ENCODE measurements at places on chromosomes 12 and 14.

- no peak for DNase-seq
Measured at GRCh38 chr12:12616512-12617310, 5.0 kb downstream of the CREBL2 start.

- no peak for DNase-seq
Measured at GRCh38 chr14:78593949-78594348, 423.8 kb downstream of the NRXN3 start.

GRCh38 chr14:80419769-80420168, 208.5 kb upstream of the DIO2 start:
- no peak for DNase-seq

DNA sequence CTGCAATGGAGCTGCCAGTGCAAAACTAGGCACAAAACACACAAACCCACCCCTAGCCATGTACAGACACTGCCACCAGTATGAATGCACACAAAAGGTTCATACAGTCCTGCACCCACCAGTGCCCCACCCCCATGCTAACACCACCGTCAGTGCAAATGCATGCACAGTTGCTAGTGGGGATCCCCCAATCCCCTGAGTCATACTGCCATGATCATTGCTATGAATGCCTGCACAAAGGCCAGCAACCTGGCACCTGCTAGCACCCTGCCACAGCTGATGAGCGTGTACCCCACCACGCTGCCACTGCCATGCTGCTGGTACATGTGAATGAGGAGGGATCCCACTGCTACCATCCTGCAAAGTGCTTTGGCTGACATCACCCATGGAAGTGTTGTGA, 23.9 kb downstream of the PZP start:
- DNase-seq = no peak

GRCh38 chr14:75252254-75252837, 26.3 kb upstream of the FOS start:
- DNase-seq = no peak

DNA sequence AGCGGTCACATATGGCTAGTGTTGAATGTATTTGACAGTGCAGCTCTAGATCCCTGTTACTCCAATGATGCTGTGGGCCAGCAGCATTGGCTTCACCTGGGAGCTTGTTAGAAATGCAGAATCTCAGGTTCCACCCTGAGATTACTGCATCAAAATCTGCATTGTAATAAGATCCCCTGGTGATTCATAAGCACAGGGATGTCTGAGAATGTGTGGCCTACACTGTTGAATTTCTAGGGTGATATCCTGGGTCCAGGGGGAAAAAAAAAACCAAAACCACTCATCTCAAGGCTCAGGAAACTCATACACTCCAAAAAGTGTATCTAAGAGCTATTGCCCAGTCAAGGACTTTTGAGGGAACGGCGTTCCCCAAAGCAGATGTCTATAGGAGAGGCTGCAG, 196.8 kb downstream of the PPM1H start:
- no peak for DNase-seq

GRCh38 chr12:30988646-30989286, 62.2 kb downstream of the TSPAN11 start:
- no peak for DNase-seq

DNA sequence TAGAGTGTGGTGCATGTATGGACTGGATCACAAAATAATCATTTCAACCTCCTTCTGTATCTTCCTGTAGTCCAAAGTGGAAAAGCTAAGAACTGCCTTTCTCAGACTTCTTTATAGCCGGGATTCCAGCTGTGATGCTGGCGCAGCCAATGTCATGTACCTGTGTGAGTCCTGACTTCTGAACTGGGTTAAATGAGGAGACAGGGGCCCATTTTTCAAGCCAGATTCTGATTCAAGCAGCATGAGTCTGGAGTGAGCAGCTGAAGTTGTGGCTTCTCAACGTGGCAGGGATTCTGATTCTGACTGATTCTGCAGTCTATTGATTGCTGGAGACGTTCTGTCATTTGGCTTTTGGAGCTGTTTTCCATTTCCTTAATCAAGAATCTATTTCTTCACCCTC, 111.2 kb downstream of the ST8SIA1 start:
- no peak for DNase-seq

DNA sequence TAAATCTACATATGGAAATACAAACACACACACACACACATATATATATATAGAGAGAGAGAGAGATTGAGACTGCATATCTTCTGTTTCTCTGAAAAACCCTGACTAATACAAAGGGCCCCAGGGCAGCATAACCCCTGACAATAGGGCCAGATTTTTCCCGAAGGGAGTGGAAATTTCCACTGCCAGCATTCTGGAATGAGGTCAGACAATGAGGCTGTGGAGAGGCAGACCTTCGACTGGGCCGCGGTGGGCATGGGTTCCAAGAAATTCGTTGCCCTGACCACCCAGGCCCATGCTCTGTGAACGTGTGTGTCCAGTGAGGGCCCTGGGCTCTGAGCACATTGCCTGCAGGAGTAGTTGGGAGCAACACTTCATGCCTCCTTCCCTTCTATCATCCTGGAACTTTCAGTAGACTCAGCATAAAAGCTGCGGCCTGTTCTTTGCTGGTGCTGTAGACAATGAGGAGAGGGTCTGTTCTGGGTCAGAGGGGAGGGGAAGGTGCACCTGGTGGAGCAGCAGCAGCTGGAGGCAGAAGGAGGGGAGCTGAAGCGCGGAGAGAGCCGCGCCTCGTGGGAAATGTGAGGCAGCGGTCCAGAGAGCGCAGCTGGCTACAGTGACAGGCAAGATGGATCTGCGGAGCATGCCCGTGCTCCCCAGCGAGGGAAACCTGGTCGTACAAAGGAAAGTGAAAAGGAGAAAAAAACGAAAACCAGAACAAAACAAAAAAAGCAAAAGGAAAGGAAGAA, 25.6 kb upstream of the CCDC60 start:
- no peak for DNase-seq

DNA sequence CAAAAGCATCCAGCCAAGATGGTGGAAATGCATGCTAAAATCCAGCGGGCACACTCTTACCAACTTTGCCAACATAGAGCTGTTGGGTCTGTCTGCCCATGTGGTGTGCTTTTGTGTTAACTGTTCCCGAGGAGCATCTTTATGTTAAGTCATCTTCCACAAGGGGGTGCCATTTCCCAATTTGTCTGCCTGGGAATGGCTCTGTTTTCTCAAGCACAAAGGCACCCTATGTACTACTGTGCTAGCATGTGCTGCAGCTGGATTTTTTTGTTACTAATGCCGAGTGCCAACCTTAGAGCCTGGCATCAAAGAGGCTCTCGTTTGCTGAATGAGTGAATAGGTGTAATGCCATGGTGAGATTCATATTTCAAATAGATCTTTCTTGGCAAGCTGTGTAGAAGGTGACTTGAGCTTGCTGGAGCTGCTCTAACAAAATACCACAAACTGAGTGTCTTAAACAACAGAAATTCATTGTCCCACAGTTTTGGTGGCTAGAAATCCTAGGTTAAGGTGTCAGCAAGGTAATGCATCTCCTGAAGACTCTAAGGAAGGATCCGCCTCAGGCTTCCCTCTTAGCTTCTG, 74.3 kb downstream of the TRHDE start:
- DNase-seq = no peak

GRCh38 chr12:131077931-131078391, 124.3 kb downstream of the ADGRD1 start:
- peak; percentile 9 for DNase-seq

DNA sequence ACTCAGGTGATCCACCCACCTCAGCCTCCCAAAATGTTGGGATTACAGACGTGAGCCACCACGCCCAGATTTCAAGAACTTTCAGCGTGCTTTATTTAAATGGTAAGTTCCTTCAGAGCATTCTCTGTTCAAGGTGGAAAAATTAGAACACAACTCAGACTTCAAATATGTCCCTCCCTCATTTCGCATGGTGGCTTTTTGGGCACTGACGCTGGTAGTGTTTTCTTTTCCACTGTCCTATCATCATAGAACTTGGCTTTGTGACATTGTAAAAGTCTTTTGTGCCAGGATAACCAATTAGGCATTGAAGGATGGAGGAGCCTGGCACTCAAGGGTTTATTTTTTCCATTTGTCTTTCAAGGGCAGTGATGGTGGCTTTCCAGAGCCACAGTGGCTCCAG, 190.8 kb downstream of the NUAK1 start:
- no peak for DNase-seq

- DNase-seq = no peak
Measured at GRCh38 chr12:119447126-119447525, 112.6 kb downstream of the CCDC60 start.

DNA sequence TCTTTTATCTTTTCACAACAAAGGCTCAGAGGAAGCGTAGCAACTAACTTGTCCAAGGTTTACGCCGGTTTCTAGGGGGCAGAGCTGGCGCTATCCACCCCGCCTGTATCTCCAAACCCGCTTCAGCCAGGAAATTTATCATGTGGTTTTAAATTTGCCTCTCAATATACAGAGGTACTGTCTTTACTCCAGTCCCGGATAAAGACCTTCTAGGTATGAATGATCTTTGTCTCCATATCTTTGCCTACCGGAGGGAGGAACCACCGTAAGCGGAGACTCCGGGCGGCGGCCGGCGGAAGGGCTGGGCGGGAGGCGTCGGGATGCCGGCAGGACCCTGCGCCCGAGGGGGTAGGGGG, 693 bp upstream of the RIMKLB start:
- DNase-seq = no peak

- DNase-seq = no peak
Measured at GRCh38 chr14:33738491-33738890, 212.4 kb downstream of the EGLN3 start.

GRCh38 chr12:89470741-89471509, 53.7 kb downstream of the GALNT4 start:
- DNase-seq = no peak

GRCh38 chr12:82898441-82898840, 211.7 kb downstream of the TMTC2 start:
- DNase-seq = no peak

DNA sequence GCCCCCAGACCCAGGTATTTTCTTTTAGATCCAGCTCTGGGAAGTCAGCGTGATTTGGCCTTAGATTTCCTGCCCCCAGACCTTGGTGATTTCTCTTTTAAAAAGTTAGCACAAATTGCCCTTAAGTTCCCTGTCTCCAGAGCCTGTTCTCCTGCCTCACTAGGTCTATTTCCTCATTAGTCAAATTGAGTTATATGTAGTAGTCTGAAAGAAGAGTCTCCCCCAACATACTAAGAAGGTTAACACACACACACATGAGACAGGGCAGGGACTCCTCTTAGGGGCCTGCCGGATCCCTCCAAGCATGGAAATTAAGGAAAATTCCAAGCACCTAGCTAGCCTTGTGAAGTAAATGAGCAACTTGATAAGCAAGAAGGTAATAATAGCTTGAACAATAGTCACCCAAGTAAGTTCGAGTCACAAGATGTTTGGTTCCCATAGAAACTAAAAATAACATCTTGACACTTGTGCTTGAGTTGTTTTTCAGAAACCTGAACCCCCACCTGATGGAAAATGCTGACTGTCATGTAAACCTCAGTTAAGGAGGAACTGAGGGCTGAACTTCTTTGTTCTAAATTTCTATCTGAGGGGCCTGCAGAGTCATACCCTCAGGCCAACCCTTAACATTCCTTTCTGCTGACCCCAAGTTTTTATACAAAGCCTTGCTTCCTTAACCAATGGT, 51.6 kb downstream of the CAND1 start:
- no peak for DNase-seq

- no peak for DNase-seq
Measured at GRCh38 chr12:46970636-46971035, 108.8 kb upstream of the PCED1B start.

DNA sequence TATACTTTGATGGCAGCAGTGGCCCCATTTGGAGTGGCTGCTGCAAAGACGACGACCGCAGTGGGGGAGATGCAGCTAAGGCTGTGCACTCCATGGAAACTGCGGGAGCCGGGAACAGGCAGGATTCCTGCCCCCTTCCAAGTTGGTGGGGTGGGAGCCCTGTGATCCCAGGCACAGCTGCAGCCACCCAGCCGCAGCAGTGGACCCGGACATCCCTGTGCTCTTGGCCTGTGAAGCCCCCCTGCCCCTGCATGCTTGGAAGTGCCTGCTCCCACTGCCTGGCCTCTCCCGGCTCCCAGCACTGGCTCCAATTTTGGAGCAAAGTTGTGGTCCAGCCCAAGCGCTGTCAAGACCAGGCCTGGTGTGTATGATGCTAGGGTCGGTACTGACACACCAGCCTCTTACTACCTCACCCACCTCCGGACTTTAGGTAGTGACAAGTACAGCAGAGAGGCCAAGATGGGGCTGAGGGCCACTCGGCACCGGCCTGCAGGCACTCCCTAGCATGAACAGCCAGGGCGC, 502.8 kb upstream of the RPL10L start:
- DNase-seq = no peak

- no peak for DNase-seq
Measured at GRCh38 chr12:82625523-82625922, 61.2 kb upstream of the TMTC2 start.

DNA sequence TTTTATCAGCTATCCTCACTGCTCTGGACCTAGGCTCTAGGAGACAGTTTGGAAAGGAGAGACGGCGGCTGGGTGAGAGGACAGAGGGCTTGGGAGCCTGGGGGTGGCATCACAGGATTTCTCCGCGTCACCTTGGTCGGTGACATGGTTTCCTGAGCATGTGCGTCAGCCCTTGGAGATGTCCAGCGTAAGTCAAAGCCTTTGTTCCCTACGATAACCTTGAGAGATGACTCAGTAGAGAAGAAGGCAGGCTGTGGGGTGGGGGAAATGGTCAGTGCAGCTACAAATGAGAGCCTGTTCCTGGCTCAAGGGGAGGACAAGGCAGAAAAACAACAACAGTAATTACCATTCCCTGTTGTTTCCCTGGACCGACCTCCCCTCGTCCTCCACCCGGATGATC, 90.2 kb upstream of the TBX3 start:
- no peak for DNase-seq

DNA sequence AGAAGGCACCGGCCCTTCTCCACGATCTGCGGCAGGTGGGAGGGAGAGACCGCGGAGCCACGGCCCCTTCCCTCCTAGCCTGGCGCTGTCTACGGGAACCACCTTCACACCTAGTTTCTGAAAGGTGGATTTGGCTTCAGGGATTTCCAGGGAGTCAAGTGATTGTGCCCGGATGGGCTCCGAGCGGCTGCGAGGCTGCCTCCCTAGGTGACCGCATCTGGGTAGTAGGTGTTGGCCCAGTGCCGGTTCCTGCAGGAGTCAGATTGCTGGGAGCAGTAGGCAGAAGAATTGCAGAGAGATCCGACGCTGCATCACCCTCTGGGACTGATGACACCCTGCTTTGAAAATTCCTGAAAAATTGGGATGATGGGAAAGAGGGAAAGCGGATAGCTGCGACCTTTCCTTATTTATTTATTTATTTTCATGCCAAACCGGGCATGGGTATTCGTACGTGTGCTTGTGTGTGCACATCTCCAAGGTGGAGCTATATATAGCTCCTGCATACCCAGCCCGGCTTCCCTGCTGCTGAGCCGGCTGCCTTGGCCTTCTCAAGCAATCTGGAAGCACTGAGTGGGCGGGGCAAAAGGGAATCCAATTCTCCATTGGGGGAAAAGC, 1.1 kb downstream of the CNTN1 start:
- no peak for DNase-seq

All from activated effector memory CD4-positive, alpha-beta T cell treated with anti-CD3 and anti-CD28 coated beads, Interleukin-2, amount 50 U/mL, for 16 hours (primary cell).